Keratinocyte (primary cell): ENCODE measurements at places on chromosomes 4 and X. TPM values are rescaled to one million over a fixed set of nuclear protein-coding genes. Genes with fewer than 3 reads are reported as not detected.

The SYTL4 gene
- polyA plus RNA-seq, result 0.40 to 1.2 TPM (median 0.87 TPM) in 3 replicates

The PLXNA3 gene
- 7.6 to 14.2 TPM (median 13.0 TPM) in 3 replicates for polyA plus RNA-seq

The GSPT2 gene
- polyA plus RNA-seq, result 2.6 to 3.8 TPM (median 2.8 TPM) in 3 replicates

The LUZP4 gene
- polyA plus RNA-seq, result not detected in 3 replicates

The RNF212 gene
- polyA plus RNA-seq, result 0.16 to 0.28 TPM (median 0.24 TPM) in 3 replicates

The C4orf54 gene
- polyA plus RNA-seq, result 0.01 to 0.03 TPM in 2 of 3 replicates, not detected in the other

- DNase-seq, result no peak
Measured at GRCh38 chr4:108954880-108955279, 192.0 kb upstream of the ETNPPL start.

DNA sequence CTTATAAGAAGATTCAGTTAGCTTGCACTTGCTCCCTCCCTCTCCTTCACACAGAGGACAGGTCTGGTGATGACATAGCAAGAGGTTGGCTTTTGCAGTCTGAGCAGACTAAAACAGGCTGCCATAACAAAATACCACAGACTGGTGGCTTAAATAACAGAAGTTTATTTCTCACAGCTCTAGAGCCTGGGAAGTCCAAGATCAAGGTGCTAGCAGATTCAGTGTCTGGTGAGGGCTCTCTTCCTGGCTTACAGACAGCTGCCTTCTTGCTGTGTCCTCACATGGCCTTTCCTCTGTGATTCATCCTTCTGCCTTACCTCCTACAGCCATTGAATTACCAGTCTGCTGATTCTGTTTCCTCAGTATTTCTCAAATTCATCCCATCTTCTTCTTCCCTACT lies 13.1 kb downstream of the RP2 start:
- DNase-seq, result no peak

- peak; percentile 23 for DNase-seq
Measured at GRCh38 chrX:139890991-139891700, 41.7 kb downstream of the ATP11C start.

DNA sequence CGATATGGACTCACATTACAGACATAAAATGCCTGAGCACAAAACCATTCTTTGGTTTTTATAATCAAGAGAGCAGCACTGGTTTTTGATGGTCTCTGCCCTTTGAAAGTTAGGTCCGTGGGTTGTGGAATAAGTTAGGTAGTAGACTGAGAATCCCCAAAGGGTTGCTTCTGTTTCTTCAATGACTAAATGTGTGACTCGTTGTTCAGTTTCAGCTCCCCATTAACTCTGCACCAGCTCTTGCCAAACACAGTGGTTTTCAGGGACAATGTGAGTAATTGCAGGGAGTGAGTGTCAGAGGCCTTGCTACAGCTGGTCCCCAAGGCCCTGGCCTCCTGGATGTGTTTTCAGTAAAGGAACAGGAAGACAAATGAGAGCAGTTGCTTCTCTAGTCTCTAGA lies 24.8 kb downstream of the SMIM20 start:
- no peak for DNase-seq

GRCh38 chr4:81954271-81954670 lies 419.5 kb downstream of the HNRNPD start:
- DNase-seq, result no peak

GRCh38 chr4:67700116-67700737 lies 728 bp downstream of the UBA6 start:
- no peak for DNase-seq

- no peak for DNase-seq
Measured at GRCh38 chr4:121701263-121701662, 4.5 kb upstream of the ANXA5 start.

- no peak for DNase-seq
Measured at GRCh38 chr4:150874338-150875226, 140.5 kb downstream of the LRBA start.

DNA sequence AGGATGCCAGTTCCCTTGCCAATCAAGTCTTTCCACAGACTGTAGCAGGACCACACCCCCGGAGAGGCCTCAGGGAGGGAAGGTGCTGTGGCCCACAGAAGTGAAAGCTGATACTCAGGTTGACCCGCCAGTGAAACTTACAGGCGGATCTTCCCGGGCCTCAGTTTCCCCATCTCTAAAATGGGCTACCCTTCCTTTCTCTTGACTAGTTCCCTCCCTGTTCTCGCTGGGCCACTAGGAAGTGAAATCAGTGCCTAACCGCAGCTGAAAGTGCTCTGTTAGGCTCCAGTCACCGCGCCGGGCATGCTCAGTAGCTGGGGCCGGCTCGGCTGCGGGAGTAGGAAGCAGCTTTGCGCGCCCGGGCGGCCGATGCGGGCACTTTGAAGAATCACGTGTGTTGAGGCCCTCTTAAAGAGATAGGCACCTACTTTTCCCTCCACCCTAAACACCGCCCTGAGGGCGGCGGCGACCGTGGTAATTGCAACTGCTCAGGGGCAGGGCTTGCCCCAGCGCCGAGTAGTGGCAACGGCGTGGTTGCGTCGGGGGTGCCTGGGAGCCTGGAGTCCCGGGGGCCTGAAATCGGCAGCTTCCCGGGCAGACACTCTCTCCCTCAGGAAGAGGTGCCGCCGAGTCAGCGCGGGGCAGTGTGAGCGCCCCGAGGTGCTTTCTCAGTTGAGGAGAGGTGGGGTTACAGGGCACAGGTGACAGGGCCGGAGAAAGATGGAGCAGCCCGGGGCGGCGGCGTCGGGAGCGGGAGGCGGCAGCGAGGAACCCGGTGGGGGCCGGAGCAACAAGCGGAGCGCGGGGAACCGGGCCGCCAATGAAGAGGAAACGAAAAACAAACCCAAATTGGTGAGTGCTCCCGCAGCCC lies at the start of gene DIAPH2:
Gene DIAPH2, plus strand, starts transcription at position 504 of the 871 bp plus-strand sequence.
- DNase-seq, result peak; percentile 21

DNA sequence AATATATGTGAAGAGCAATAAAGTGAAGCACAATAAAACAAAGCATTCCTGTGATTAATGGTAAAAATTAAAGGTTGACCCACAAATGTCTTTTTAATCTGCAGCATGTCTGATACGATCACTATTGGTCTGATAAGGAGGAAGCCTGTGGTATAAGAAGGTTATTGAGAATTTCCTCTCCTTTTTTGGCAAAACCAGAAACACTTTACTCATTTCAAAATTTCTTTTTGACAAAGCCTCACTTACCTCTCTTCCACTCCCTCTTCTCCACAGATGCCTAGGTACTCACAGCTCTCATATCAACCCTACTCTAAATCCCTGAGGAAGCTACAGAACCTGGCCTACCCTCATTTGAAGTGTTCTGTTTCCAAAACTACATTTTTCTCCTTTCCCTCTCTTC lies 56.1 kb downstream of the TSPAN5 start:
- no peak for DNase-seq
